ENCODE measurements at places on chromosomes 1 and 21.

GRCh38 chr1:54671985-54672608 is 30.5 kb downstream of the MROH7 start:
- DNase-seq: peak; percentile 54

- DNase-seq: no peak
These were observed 106.6 kb upstream of the CXADR start for GRCh38 chr21:17406202-17406601.

GRCh38 chr21:22892028-22892427 is 1893.8 kb downstream of the NCAM2 start:
- no peak for DNase-seq

DNA sequence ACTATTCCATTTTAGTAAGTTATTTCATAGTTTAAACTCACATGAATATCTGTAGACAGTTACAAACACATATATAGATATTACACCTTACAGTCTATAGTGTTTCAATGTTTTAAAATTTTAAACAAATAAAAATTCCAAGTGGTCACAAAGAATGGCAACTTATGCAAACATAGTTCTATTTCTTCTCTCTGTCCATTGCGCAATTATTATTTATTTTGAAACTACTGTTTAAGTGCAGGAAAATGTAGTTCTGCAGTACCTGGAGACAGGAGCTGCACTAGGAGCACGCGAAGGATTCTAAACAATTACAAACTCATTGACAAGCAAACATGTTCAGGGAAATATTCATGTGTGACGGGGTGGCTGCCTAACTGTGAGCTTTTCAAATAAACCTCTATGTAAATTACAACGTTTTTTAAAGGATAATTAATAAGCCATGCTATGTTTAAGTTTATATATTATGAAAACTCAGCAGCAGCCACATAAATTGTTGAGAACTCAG is 312.0 kb upstream of the DUSP10 start:
- no peak for DNase-seq

- DNase-seq: no peak
These were observed 253.7 kb downstream of the HHAT start for GRCh38 chr1:210582205-210582970.

GRCh38 chr1:107529511-107530149 is 388.8 kb downstream of the NTNG1 start:
- peak; percentile 30 for DNase-seq

GRCh38 chr21:41222247-41223068 is 54.5 kb downstream of the BACE2 start:
- DNase-seq: peak; percentile 4

DNA sequence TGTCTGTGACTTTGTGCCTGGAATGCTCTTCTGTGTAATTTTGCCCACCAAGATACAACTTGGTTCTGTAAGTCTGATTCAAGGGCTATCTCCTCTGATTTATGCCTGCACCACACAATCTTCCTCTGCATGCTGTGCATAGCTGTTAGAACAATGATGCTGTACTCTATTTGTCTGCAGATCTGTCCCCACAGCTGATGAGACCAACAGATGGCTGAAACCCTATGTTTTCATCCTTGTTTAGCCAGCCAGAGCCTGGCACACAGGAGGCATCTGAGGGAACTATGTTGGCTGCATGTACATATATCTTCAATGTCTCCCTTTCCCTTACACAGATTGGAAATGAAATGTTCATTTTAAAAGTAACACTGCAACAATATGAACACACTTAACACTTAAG is 58.0 kb upstream of the ABCA4 start:
- DNase-seq: no peak

- no peak for DNase-seq
These were observed 5.4 kb upstream of the SLC45A1 start for GRCh38 chr1:8312235-8313218.

GRCh38 chr1:161037661-161038522 is 872 bp downstream of the TSTD1 start:
- no peak for DNase-seq

GRCh38 chr1:42529724-42530181 is 66.7 kb downstream of the CCDC30 start:
- peak; percentile 88 for DNase-seq

DNA sequence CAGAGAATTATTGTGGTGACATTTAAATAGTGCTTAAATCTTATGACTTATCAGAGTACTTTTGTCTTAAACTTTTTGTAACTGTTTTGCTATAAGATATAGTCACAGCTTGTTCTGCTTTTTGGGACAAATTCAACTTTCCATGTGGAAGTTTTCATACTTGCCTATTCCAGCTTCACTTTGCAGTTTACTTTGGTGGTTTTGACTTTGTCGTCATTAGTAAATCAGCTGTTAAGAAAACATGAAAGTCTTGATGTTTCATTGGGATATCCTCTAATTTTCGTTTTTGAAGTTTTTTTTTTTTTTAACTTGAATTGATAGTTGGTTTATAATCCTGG is 31.3 kb downstream of the SDCCAG8 start:
- no peak for DNase-seq

- no peak for DNase-seq
These were observed 164.7 kb downstream of the SETD4 start for GRCh38 chr21:35895598-35895997.

- peak; percentile 55 for DNase-seq
These were observed 23.5 kb downstream of the ANGPTL1 start for GRCh38 chr1:178847396-178847849.

DNA sequence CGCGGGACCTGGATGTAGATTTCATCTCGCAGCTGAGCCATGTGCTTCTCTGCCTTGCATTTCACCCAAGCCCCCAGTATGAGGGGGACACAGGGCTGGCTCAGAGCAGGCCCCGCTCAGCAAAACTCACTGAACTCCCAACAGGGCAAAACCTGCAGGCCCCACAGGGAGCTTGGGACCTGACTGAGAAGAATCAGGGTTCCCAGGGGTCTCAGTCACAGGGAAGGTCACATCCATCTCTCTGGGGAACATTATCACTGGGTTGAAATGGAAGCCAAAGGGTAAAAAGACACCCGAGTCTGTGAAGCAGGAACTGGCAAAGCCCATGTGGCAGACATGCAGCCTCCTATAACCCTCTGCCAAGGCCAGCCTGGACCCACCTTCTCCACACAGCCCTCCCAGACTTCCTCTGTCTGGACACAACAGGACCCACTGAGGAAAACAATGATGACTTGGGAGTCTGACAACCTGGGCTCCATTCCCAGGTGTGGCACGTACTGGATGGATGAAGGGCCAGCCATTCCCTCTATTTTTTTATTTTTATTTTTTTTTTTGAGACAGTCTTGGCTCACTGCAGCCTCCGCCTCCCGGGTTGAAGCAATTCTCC is 11.7 kb downstream of the HSPG2 start:
- no peak for DNase-seq

DNA sequence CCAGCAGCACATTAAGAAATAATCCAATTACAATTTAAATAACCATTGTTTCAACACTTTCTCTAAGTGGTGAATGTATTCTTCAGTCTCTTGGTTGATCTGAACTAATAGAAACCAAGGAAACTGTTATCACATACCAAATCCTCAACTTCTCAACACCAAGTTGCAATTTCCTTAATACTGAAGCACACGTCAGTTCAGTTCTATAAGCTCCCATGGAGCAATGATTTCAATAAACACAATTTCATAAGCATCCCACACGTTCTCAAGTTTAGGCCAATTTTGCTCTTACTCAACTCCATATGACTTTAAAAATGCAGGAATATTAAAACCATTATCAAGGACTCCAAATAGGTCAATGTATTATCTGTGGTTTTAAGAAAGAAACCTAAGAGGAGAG is 5.8 kb upstream of the ERG start:
- DNase-seq: no peak

- DNase-seq: no peak
These were observed 19.8 kb upstream of the ACBD6 start for GRCh38 chr1:180522213-180522515.

GRCh38 chr1:1990222-1990621 is 13.4 kb downstream of the CFAP74 start:
- DNase-seq: no peak

GRCh38 chr1:156608981-156609380 is 7.7 kb upstream of the GPATCH4 start:
- no peak for DNase-seq

GRCh38 chr1:75392278-75392677 is 218.6 kb downstream of the SLC44A5 start:
- DNase-seq: no peak

DNA sequence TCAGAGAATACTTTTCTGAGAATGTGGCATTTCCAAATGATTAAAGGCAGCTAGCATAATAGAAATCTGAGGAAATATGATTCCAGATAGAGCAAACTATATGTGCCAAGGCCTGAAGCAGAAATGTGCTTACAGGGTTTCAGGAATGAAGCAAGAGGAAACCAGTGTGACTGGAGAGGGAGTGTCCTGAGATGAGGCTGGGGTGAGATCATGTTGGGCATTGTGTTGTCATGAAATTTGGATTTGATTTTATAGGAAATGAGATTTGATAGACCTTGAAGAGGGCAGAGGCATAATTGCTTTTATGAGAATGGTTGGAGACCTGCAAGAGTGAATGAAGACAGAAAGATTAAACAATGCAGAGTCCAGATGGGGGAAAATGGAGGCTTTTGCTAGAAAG is 338.1 kb upstream of the SNX7 start:
- DNase-seq: peak; percentile 74

DNA sequence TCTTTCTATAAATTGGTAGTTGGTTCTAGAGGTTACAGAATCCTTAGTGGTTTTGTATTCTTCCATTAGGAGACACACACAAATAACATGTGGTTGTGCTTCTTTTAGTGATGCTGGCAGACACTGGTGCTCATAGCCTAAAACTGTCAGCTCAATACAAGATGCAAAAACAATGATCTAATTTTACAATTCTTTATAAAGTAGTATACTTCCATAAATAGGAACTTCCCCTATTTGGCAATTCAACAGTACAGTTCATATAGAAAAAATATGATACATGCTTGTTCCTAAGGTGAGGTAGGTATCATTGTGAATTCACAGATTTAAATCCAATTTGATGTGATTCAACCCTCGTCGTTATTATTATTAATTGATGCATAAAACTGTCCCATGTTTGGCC is 20.8 kb upstream of the CCDC17 start:
- DNase-seq: no peak

GRCh38 chr1:93499075-93499474 is 51.2 kb downstream of the FNBP1L start:
- no peak for DNase-seq

DNA sequence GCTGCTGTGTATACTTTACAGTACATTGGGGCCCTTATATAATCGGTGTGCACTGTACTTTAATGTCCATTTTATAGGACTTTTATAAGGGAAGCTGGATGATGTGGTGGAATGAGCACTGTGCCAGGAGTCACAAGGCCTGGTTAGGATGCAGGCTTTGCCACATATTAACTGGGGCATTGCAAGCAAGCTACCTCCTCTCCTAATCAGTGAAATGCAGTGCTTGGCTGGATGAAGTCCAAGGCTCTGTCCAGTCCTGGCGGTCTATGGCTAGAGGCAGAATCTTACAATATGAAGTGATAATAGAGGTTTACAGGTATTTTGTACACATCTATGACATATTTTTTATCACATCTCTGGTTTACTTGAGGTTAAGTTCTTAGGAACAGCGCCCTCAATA is 1.7 kb upstream of the PKP1 start:
- DNase-seq: no peak

GRCh38 chr1:158117854-158118704 is 62.6 kb upstream of the CD1D start:
- peak; percentile 38 for DNase-seq

- DNase-seq: no peak
These were observed 1.9 kb downstream of the PLEKHA6 start for GRCh38 chr1:204357551-204358490.

Measured in brain microvascular endothelial cell (primary cell).